B cell (primary cell): ENCODE measurements at places on chromosomes 1 and 21. TPM values are rescaled to one million over a fixed set of nuclear protein-coding genes. Genes with fewer than 3 reads are reported as not detected.

DNA sequence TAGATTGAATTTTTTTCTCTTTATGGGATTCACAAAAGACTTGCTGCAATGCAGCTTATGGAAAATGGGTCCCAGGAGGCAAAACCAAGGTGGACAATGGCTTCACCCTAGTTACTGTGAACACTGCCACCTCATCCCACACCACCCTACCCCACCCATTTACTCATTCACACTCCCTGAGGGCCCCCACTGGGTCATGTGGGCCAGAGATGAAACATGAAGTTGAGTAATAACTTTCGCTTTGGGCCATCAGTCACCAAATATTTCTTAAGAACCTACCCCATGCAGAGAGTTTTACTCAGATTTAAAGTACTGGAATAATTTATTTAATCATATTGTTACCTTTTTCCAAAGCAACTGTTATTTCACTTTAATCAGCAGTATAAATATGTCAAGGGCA is 191.8 kb downstream of the TPR start:
- H3K4me1 ChIP-seq: no peaks in the 10 kb centered on the region
- no peak for DNase-seq
- H3K4me3 ChIP-seq: no peak overlapping the region
- H3K27ac ChIP-seq: no peak overlapping the region
- H3K36me3 ChIP-seq: no peaks in the 10 kb centered on the region

- H3K4me1 ChIP-seq: no peaks in the 10 kb centered on the region
- peaks cover 27% of the 10 kb centered on the region for H3K36me3 ChIP-seq
- H3K27me3 ChIP-seq: no peaks in the 10 kb centered on the region
- DNase-seq: no peak
- H3K27ac ChIP-seq: no peak overlapping the region
These were observed 33.9 kb downstream of the UCHL5 start for GRCh38 chr1:193025218-193025617.

DNA sequence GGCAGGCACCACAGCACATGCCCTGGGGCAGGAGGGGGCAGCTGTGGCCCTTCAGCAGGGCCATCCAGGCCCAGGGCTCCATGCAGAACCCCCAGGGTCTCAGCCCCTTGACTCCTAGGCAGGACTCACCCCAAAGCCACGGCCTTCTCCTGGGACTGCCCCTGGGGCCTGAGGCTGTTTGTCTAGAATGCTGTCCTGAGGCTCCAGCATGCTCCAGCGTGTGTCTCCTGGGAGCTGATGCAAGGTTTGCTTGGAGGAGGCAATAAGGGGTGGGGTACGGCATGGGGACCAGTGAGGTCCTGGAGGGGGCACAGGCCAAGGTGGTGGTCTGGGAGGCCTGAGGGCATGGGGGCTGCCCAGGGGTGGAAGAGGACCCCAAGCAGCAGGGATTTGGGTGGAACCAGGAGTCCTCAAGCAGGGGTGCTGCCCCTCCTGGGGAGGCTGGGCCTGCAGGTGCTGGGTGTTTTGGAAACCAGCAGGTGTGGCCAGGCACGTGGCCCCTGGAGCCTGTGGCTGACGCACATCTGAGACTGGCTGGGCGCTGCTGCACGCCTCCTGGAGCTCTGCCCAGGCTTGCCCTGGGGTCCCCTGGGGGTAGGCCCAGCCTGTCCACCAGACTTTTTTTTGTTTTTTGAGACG is 7.8 kb upstream of the CALML6 start:
- H3K27me3 ChIP-seq: no peaks in the 10 kb centered on the region
- peak; percentile 74 for DNase-seq
- peak overlapping the region; percentile 30 for H3K27ac ChIP-seq
- no peak overlapping the region for H3K4me3 ChIP-seq
- peaks cover 23% of the 10 kb centered on the region for H3K4me1 ChIP-seq

DNA sequence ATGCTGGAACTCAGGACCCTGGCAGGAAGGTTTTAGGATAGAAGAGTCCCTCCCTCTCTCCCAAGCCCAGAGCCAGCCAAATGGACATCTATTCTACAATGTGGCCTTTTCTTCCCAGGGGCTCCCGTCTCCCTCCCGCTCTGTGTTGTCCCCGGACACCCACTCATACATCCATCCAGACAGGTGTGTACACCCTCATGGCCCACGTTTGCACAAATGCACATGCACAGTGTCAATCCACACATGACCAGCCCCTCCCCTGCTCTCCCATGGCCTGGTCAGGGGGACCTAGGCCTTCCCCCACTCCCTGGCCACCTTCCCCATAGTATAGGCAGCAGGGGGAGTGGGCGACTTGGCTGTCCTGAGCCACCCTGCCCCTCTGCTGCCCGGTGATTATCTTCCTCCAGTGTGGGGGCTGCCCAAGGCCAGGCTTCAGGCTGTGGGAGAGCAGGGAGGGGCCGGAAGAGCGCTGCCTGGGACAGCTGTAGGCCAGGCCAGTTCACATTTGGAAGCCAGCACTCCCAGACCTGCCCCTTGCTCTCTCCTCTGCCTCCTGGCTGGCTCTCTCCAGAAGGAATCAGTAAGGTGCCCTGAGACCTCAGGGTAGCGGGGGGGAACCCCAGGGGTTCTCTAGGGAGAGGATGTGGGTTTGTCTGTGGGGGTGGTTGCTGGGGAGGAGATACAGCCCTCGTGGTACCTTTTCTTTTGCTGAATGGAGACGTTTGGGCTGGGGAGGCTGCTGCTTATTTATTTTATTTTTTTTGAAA is 4.1 kb upstream of the PTPN7 start:
- H3K4me1 ChIP-seq: peaks cover 66% of the 10 kb centered on the region
- H3K4me3 ChIP-seq: no peak overlapping the region
- H3K27ac ChIP-seq: no peak overlapping the region
- no peaks in the 10 kb centered on the region for H3K36me3 ChIP-seq
- no peaks in the 10 kb centered on the region for H3K27me3 ChIP-seq

DNA sequence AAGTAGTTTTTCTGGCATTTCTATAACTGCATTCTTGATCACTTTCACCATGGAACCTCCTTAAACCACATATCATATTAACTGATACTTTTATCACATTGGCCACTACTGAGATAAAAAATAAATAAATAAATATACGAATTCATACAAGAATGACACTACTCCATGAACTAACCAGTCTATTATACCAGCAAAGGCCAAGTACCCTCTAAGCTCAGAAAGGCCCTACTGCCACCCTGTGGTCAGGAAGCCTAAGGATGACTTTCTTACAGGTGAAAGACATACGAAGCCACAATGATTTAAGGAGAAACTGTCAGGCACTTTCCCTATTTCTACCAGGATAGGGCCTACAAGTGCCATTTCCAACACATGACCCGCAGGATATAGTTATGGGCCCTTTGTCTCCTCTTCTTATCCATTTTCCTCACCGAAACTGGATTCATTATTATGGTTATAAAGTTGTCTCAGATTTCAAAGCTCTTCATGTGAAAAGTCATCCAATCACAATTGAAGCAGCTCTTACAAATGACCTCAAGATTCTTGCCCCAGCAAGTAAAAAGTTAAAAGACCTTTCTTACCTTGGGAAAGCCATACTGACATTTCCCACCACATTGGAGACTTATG is 23.9 kb downstream of the DNAJC8 start:
- H3K27me3 ChIP-seq: no peaks in the 10 kb centered on the region
- H3K4me1 ChIP-seq: no peaks in the 10 kb centered on the region
- DNase-seq: peak; percentile 80
- H3K4me3 ChIP-seq: no peak overlapping the region

DNA sequence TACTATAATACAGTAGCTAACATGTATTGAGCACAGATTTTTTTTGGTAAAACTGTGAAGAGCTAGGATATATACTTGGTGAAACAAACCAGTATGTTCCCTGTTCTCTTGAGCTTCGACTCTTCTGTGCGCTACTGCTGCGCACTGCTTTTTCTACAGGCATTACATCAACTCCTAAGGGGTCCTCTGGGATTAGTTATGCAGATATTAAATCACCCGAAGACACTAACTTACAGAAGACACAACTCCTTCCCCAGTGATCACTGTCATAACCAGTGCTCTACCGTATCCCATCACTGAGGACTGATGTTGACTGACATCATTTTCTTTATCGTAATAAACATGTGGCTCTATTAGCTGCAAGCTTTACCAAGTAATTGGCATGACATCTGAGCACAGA is 24.7 kb downstream of the LGALS8 start:
- H3K36me3 ChIP-seq: peaks cover 2% of the 10 kb centered on the region
- H3K4me3 ChIP-seq: no peak overlapping the region
- H3K27ac ChIP-seq: peak overlapping the region; percentile 12

DNA sequence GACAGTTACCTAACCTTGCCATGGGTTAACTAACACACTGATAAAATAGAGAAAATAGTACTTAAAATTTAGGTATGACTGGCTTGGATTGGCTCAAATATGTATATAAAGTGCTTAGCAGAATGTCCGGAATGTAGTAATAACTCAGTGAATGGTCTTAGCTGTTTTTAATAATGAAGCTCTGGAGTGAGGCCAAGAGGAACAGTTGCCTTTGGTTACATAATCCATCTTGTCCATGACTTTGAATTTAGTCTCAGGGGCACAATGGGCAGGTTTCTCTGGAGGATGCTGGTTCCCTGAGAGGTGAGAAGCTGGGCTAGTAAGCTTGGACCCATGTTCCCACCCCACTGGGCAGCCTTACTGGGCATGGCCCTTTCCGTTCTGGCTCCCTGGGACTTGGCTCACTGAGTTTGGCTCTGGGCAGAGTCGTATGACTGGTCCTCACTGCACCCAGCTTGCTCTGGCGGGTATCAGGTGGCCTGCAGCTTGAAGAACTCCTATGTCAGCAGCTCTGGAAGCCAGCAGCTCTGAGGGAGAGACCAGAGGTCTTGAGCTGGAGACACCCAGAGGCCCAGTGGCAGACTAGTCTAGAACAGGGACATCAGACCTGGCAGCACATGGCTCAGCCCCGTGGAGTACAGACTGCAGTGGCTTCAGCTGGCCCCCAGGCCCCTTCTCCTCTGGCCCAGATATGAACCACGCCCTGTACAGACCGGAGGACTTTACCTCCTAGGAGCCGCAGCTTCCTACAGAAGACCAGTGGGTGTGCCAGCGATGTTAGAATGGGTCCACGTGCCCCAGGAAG is 40.4 kb downstream of the TENT5C start:
- DNase-seq: no peak
- H3K27ac ChIP-seq: no peak overlapping the region
- peaks cover 54% of the 10 kb centered on the region for H3K4me1 ChIP-seq
- H3K36me3 ChIP-seq: no peaks in the 10 kb centered on the region
- H3K4me3 ChIP-seq: no peak overlapping the region

Gene SPRR1A
- total RNA-seq: not detected in 2 replicates

Gene MYCBP
- 7.8 and 8.9 TPM in 2 replicates for total RNA-seq
